ENCODE measurements at places on chromosomes 12 and 14.

DNA sequence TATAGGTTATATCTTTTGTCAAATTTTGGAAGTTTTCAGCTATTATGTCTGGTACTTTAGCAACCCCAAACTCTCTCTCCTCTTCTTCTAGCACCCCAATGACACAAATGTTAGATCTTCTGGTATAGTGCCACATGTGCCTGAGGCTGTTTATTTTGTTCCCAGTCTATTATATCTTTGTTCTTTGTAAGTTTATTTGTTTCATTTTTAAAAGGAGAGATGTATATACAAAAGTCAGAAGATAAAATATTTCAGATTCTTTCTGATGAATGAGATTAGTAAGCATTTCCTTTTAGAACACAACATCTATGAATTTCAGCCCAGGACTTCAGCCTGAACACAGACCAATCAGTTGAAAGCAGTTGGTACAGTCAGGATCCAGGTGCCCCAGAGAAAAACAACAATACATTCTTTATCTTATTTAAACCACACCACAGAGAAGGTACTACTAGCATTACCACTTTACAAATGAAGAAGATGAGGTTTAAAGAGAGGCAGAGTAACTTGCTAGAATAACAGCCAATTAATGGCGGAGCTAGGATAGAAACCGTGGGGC lies 114.1 kb upstream of the BTG1 start:
- no peak for DNase-seq

- no peak for DNase-seq
These were observed 67.8 kb downstream of the TSHR start for GRCh38 chr14:81023095-81023710.

DNA sequence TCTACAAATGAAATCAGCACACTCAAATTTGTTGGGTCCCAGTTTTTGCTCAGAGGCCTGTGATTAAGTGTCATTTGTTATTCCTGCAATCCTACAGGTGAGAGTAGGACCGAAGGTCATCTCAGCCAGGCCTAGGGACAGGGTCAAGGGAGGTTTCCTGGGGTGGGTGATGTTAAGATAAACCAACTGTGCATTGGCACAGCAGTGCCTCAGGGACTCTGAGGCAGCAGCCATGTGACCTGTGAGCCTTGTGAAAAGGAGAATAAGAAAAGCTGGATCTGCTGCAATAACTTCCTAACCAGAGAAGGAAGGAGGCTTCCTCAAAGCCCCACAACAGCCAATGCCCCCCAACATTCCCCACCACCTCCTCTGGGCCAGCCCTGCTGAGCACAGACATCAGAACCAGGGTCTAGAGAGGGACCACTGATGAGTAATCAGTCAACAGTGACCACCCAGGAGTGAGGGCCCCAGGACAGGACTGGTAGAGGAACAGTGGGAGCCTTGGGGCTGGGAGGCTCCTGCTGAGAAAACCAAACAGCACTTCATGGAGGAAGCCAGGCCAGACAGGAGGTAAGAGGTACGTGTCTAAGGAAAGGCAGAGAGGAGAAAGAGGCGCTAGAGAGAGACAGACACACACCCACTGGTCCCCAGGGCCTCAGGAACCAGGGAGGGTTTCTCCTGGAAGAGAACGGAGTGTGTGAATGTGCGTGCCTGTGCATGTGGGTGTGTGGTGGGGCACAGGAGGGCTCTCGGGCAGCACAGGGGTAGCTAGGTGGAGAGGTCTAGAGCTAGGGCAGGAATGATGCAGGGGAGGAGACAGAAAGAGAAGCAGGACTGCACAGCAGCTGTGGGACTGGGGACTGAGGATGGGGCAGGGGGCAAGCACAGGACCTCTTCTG lies 82.4 kb downstream of the ITPK1 start:
- DNase-seq: no peak

DNA sequence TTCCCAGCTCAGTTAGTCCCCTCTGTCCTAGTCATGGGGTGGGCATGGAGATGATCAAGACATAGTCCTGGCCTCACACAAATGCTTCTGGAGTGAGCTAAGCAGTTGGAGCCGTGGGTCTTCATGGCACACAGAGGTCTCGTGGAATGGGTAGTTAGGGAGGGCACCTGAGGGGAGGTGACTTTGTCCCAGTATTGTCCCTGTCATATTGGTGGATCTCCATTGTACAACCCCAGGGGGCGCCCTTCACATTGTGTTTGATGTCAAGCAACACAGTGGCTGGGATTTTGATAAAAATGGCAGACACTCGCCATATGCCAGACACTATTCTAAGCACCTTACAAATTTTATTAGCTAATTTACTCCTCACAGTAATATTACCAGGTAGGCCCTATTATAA lies 175.4 kb upstream of the LHX5 start:
- DNase-seq: peak; percentile 43

- peak; percentile 53 for DNase-seq
These were observed 814 bp downstream of the ANKRD13A start for GRCh38 chr12:109999983-110000505.

GRCh38 chr14:54300881-54301280 lies 95.9 kb upstream of the CDKN3 start:
- DNase-seq: no peak

- DNase-seq: no peak
These were observed 12.6 kb upstream of the CYP46A1 start for GRCh38 chr14:99671235-99672224.

GRCh38 chr14:104700225-104700651 lies 10.8 kb downstream of the INF2 start:
- DNase-seq: no peak

GRCh38 chr12:113065126-113066007 lies 8.8 kb downstream of the DTX1 start:
- peak; percentile 71 for DNase-seq

- DNase-seq: no peak
These were observed 119.4 kb downstream of the SRGAP1 start for GRCh38 chr12:63963868-63964267.

DNA sequence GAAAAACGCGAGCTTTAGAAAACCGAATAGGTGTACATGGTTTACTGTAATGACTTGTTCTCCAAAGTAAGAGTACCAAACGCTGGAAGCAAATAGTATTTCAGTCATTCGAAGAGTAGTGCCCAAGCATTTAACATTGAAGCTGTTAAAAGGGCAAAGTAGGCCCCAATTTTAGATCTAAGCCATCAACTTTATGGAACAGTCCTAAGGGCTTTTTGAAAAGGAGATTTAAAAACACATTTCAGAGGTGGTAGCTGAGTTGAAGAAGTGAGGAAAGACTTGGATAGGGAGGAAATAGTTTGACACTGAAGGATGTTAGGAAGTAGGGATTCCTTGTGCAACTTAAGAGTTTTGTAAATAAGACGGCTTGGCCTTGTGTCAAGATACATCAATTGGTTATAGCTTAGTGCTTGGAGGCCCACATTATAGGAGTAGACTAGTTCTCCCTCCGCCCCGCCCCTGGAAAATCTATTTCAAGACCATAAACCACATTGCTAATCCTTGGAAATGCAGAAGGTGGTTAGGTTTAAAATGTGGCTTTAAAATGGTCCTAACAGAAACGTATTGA lies 783 bp upstream of the TUBA1B start:
- peak; percentile 74 for DNase-seq

DNA sequence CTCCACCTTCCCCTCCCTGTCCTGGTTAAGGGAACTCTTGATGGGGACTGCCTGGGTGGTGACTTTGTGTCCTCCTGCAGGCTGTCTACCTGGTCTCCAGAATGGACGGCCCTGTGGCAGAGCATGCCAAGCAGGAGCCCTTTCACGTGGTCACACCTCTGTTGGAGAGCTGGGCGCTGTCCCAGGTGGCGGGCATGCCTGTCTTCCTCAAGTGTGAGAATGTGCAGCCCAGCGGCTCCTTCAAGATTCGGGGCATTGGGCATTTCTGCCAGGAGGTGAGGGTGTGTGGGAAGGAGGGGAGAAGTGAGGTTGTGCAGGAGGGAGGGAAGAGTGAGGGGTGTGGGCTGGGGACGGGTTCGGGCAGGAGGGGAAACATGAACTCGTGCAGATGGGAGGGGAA lies 5.7 kb downstream of the SDSL start:
- no peak for DNase-seq

DNA sequence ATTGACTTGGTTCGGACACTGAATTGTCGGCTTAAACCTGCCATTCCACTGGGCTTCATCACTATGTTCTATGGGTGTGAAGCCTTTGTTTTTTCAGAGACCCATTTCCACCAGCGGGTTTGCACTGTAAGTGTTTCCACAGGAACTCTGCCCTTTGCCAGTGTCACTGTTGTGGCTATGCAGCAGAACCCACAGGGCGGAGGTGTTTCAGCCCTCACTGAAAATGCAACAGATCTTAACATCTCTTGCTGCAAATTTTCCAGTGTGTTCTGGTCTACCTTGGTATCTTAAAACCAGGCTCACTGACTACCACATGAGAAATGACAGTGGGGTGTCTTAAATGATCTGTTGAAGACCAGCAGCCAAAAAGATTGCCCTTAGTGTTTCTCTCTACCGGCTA lies 21.1 kb downstream of the PRKCH start:
- no peak for DNase-seq

DNA sequence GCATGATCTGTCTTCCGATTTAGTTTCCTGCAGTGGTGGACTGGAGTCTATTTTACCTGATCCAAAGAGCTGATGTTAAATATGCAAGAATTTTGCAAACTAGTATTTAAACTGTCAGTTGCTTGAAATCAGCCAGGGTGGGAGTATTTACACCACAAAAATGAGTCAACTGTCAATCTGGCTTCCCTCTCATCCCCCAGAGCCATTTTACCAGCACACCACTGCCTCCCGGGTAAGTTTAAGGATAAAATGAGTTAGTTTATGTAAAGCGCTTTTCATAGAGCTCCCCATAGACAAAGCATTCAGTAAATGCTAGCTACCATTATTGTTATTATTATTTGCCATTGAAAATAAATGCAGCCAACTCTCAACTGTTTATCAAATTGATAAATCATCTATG lies 106.3 kb upstream of the FRMD6 start:
- no peak for DNase-seq

- DNase-seq: no peak
These were observed 31.0 kb downstream of the EID3 start for GRCh38 chr12:104334581-104334980.

- no peak for DNase-seq
These were observed 76.9 kb upstream of the ANO4 start for GRCh38 chr12:100717733-100718067.

GRCh38 chr12:52148464-52149181 lies 43.2 kb downstream of the KRT80 start:
- DNase-seq: no peak

- DNase-seq: peak; percentile 14
These were observed 2.3 kb downstream of the ZNF410 start for GRCh38 chr14:73888971-73889370.

GRCh38 chr12:112527501-112527900 lies 108.8 kb downstream of the PTPN11 start:
- no peak for DNase-seq

- DNase-seq: no peak
These were observed 414.3 kb downstream of the BCAT1 start for GRCh38 chr12:24534622-24535021.

DNA sequence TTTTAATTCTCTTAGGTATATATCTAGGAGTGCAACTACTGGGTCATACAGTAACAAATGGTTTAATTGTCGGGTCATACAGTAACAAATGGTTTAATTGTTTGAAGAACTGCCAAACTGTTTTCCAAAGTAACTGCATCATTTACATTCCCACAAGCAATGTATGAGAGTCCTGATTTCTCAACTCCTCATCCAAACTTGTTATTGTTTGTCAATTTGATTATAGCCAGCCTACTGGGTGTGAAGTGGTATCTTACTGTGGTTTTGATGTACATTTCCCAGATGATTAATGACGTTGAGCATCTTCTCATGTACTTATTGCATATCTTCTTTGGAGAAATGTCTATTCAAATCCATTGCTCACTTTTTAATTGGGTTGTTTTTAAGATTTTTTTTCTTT lies 67.6 kb upstream of the CFL2 start:
- DNase-seq: no peak

- DNase-seq: no peak
These were observed 33.0 kb downstream of the MPHOSPH9 start for GRCh38 chr12:123199936-123200335.

GRCh38 chr14:94112513-94113063 lies 2.1 kb downstream of the IFI27 start:
- DNase-seq: no peak

DNA sequence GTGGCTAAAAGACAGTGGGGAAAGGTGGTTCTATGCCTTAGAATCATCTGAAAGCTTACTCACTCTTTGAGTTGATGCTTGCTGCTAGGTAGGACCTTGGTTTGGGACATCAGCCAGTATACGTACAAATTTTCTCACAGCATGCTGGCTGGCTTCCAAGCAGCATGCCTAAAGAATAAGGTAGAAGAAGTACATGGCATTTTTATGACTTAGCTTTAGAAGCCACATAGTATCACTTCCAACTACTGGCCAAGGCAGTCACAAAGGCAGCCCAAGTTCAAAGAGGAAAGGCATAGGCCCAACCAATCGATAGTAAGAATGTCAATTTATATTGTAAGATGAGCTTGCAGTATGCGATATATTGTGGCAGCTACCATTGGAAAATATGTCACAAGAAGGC lies 284.2 kb upstream of the CAND1 start:
- DNase-seq: no peak

GRCh38 chr14:65431951-65432350 lies 19.4 kb downstream of the FUT8 start:
- no peak for DNase-seq

DNA sequence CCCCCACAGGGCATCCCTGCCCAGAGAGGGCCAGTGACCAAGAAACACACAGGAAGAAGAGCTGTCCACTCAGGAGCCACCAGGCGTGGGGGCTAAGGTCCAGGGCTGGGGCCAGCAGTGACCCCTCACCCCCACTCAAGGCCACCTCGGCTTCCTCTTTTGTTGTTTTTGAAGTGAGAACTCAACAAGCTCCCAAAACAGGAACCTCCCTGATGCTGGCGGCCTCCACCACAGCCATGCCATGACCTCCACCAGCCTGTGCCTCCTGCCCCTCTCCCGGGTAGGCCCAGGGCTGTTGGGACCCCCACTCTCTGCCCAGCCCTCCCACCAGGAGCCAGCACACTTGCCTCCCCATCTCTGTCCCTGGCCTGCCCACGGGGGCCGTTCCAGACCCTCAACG lies 7.8 kb downstream of the AKT1 start:
- peak; percentile 49 for DNase-seq

- no peak for DNase-seq
These were observed 100.6 kb downstream of the TNFAIP2 start for GRCh38 chr14:103223818-103224352.

- DNase-seq: no peak
These were observed 122.6 kb downstream of the RAD51B start for GRCh38 chr14:67942080-67942710.

- no peak for DNase-seq
These were observed 188.3 kb downstream of the CAPZA3 start for GRCh38 chr12:18926188-18926587.

DNA sequence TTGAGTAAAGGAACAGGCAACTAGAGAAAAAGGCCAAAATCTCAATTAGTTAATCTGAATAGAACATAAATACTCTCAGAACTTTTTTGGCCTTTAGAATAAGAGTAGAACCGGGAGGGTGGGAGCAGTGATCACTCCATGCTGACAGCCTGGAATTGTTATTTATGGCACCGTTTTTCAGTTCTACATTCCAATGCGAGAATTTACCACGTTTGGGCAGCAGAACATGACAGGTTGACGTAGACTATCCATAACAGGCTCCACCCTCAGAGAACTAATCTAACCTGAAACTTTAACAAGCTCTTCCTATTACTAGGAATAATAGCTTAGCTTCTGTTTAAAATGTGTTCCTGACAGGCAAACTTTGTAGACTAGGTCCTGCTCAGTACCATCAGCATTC lies 379.1 kb downstream of the SEC23A start:
- no peak for DNase-seq

Measured in NB4 (cell line).